Central memory CD8-positive, alpha-beta T cell (primary cell): ENCODE measurements at places on chromosomes 12 and 14.

GRCh38 chr14:72049462-72049861 is 117.2 kb downstream of the RGS6 start:
- no peak for DNase-seq

DNA sequence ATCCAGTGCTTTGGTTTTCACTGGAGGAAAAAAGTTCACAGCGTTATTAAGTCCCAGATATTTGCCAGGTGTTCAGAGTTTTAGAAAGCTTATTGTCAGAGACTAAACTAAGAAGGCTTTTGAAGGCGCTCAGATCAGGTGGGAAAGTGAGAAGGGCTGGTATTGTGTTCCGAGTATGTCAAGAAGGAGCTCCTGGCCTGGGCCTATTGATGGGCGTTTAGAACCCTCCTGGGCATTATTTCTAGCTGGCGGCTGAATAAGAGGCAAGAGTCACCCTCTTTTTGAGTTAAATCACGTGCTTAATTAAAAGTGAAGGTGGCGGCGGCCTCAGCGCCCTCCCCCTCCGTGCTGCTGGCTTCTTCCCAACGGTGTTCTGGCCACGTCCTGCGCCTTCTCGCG is 20.9 kb upstream of the GNS start:
- no peak for DNase-seq

GRCh38 chr12:71688961-71689570 is 3.2 kb downstream of the TMEM19 start:
- DNase-seq, result no peak

GRCh38 chr12:89029961-89030360 is 322.3 kb downstream of the DUSP6 start:
- no peak for DNase-seq

DNA sequence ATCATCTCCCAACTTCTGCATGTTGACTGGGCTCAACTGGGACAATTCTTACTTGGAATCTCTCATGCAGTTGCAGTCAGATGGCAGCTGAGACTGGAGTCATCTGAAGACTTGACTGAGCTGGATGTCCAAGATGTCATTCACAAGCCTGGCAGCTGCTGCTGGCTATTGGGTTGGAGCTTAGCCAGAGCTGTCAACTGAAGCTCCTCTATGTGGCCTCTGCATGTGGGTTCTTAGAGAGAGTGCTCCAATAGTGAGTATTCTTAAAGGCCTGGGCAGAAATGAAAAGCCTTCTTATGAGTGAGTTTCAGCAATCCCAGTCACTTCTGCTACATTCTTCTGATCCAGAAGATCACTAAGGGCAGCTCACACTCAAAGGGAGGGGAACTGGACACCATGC is 440.9 kb downstream of the LRIG3 start:
- DNase-seq, result no peak

- DNase-seq, result no peak
Observed at GRCh38 chr12:21169878-21170472, 39.0 kb downstream of the SLCO1B1 start.

DNA sequence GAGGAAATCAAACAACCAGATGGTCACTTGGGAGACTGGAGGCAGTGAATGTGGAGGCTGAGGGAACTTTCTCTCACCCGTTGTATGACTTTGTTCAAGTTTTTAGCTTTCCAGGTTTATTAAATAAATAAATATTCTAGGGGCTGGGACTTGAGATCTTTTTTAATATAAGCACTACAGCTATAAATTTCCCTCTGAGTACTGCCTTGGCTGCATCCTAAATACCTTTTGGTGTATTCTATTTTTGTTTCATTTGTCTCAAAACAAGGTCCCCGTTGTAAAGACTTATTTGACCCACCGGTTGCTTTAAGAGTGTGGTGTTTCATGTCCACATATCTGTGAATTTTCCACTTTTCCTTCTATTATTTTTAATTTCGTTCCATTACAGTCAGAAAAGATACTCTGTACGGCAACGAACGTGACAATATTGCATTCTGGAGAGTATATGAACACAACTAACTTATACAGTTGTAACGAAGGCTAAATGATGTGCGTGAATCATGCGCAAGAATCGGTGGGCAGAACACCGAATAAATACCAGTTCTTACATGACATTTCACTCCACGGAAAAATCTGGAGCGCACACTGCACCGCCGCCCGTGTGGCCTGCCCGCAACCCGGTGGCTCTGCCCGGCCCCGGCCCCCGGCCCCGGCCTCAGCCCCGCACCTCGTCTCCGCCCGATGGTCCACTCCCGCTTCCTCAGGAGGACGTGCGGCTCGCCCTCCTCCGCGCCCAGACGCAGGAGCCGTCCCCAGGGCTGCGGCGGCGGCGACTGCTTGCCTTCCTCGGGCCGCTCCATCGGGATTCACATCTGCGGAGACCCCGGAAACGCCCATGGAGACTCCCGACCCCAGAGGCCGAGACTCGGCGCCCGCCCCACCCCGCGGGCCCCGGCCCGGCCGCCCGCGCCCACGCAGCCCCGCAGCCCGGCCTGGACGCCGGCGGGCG is 602 bp downstream of the CHFR start:
- no peak for DNase-seq

DNA sequence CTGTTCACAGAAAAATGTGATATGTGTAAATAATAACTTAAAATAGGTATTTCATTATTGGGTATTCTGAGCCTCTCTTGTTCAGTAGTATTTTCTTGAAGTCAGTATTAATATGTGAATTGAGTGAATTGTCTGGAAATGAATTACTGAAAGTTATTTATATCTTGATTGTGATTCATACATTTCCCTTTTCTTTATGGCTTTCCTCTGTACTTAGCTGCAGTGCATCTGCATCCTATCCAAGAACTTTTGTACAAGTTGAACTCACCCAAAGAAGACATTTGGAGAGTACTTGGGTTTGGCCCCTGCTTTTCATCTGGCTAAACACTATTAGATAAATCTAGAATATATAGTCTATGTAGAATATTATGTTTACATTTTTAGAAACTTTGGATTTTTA is 326.0 kb downstream of the RAD51B start:
- DNase-seq, result no peak

GRCh38 chr12:24977060-24977459 is 28.2 kb upstream of the BCAT1 start:
- DNase-seq, result no peak

DNA sequence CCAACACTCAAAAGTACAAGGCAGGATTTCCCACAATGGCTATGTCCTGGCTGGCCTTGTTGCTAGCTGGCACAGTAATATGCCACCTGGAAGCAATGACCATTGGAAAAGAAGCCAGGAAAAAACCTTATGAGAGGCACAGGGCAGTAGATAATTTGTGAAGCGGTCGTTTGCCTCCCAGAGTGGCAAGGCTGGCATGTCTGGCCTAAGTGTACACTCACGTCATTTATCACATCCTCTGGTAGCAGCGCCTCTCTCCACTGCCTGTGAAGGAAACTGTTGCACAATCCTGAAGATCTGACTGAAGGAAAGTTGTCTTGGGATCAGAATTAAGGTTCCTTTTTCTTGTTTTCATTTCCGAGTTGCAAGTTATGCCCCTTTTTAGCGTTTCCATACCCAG is 408.5 kb downstream of the ZFP36L1 start:
- no peak for DNase-seq

DNA sequence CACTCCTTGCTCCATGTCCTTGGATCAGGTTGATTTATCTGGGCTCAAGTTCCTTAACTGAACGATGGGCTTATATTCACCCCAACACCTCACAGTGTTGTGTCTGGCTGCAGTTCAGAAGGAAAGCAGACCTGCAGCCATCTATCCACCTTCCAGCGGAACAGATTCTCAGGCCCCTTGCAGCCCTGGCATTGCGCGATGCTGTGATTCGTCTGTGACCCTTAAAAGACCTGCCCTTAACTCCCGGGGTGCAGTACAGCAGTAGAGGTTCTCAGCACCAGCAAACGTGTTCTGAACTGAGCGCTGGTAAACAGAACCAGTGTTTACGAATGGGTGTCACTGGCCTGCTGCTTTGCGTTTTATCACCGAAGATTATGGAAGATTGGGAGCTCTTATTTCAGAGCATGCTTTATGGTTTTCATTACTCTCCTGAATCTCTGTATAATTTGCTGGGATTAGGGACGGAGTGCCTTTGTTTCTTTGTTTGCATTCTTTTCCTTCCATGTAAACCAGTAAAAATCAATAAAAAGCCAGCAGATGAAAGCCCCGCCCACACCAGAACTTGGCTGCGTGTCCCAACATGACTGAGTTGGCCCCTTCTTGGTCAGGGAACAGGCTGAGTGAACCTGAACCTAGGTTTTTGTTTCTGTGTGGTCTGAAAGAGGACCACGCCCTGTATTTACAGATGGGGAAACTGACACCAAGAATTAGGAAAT is 286.7 kb upstream of the CRY1 start:
- no peak for DNase-seq

DNA sequence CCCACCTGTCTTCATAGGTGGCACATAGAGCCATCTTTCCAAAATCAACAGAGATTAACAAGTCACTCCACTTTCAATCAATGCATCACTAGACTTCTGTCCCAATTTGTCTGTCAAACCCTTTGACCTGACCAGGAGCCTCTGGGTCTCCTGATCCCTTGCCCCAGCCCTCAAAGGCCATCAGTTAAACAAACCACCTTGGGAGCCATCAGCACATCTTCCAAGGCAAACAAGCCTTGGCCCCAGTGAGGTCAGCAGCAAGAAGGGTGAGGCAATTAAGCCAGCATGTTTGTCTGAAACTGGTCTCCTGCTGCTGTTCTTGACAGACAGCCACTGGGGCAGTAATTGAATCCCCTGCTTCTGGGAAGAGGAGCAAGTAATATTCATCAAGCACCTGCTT is 742.8 kb upstream of the TBX3 start:
- DNase-seq, result no peak

DNA sequence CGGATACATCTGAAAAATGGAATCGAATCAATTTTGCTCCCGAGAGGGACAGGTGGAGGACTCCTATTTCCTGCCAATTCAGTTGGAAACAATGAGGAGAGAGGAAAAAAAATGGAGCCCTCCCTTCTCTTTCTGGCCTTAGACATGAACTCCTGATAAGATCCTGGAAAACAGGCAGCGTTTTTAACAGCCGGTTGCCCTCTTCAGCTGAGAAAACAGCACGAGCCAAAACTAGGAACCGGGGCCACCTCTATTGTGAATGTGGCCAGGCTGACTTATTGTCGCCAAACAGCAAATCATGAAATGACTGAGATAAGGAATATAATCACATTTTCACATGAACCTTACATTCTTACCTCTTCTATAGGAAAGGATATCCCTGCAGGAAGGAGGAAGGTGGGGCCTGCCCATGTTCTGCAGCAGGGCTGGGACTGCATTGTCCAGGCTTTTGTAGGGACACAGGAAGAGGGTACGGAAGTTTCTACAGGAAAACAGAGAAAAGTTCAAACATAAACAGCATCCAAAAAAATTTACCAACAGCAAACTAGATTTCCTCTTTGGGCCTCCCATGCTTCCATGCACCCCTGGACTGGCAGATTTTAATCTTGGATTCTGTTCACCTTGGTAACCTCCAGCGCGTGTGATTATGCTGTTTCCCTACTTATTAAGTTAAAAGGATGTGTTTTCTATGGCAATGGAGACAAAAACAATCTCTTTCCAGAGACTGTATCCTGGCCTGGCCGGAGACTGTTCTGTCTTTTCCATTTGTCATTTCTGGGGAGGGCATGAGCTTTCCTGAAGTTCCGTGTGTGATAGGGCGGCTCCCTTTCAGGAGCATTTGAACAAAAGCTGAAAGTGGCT is 29.0 kb upstream of the ELK3 start:
- no peak for DNase-seq
